Mesothelial cell of epicardium (in vitro differentiated cells): ENCODE measurements at places on chromosomes 4 and X.

GRCh38 chr4:153447175-153447905 is 18.8 kb upstream of the TMEM131L start:
- DNase-seq: no peak

DNA sequence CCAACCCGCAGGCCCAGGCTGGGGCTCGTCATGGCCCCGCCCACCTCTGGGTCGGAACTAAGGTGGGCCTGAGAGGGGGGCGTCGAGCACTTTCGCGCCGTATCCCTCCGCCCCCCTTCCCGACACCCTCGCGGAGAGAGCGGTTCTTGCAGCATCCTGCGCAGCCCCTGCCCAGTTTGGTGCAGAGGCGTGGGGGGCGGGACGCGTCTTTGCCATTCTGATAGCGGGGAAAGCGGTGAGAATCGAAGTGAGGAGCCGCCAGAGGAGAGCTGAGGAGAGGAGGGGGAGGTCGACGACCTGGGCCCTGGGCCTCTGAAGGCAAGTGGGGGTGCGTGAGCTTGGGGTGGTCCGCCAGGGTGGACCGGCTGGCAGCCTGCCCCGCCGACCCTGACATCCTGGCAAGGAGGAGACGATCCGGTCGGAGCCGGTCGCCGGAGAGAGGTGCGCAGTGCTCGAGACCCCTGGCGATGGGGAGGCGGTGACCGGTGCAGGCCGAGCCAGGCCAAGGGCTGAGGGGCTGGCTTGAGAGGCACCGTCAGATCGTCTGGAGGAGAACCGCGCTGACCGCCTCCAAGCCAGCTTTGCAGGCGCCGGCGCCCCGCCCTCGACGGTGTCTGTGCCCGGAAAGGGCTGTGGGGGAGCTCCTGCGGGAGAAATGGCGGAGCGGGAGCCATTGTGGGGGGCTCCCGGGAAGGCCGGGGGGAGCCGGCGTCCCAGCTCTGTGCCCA is 25.5 kb downstream of the GPRASP3 start:
- no peak for DNase-seq

DNA sequence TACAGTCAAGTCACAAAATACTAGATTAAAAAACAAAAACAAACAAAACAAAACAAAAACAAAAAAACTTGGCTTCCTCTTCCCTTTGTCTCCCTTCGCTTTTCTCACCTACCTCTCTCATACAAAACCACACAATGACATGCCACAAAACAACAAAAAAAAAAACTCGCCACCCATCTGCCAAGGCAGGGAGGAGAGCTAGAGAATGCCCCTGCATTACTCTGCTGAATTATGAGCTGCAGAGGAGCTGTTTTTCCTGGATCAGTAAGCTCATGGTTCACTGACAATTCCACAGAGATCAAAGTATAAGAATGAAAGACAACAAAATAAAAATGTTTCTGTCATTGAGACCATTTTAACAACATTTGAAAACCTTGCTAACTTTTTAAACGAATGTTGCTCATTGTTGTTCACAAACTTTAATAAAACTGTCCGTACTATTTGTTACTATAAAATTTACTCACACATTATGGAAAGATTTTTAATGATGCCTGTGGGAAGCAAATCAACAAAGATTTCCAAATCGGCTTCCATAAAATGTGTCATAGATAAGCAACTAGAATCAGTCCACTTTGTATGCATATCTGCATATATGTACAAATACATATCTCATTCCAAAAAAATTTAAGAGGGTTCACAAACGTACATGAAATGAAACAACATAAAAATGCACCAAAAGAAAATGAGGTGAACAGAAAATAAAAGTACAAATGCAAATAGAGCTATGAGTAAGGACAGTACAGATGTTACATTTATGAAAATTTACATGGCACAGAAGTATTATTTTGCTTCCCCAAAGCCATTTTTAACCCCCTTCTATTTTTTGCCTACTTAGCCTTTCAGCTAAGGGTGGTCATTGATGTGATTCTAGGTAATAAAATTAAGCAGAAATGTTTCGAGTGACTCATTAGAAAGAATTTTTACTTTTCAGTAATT is 252.4 kb upstream of the FAT4 start:
- DNase-seq: no peak

- DNase-seq: no peak
These were observed 1.0 kb downstream of the WFS1 start for GRCh38 chr4:6270636-6271121.

GRCh38 chr4:140296335-140297220 is 76.9 kb upstream of the SCOC start:
- no peak for DNase-seq

- DNase-seq: no peak
These were observed 56.5 kb upstream of the ACSL1 start for GRCh38 chr4:184882276-184882675.

GRCh38 chr4:109990261-109991257 is 77.9 kb downstream of the EGF start:
- no peak for DNase-seq

GRCh38 chr4:76276813-76277212 is 25.3 kb downstream of the FAM47E start:
- DNase-seq: no peak

- DNase-seq: no peak
These were observed 22.0 kb downstream of the FAM133A start for GRCh38 chrX:93695981-93696380.

- no peak for DNase-seq
These were observed 1070.4 kb upstream of the ADGRL3 start for GRCh38 chr4:60129740-60130139.

GRCh38 chr4:26325191-26325590 is 4.4 kb downstream of the RBPJ start:
- DNase-seq: no peak

GRCh38 chrX:114599305-114599704 is 15.4 kb downstream of the HTR2C start:
- no peak for DNase-seq

- DNase-seq: no peak
These were observed 141.1 kb downstream of the MAML3 start for GRCh38 chr4:140012688-140013486.

GRCh38 chrX:18075603-18076002 is 145.1 kb downstream of the BEND2 start:
- no peak for DNase-seq

GRCh38 chrX:15602761-15603160 is 2.0 kb upstream of the ACE2 start:
- no peak for DNase-seq

- no peak for DNase-seq
These were observed 66.0 kb upstream of the DDX60 start for GRCh38 chr4:168384437-168385141.

- DNase-seq: no peak
These were observed 44.0 kb upstream of the LDB2 start for GRCh38 chr4:16942491-16942890.

DNA sequence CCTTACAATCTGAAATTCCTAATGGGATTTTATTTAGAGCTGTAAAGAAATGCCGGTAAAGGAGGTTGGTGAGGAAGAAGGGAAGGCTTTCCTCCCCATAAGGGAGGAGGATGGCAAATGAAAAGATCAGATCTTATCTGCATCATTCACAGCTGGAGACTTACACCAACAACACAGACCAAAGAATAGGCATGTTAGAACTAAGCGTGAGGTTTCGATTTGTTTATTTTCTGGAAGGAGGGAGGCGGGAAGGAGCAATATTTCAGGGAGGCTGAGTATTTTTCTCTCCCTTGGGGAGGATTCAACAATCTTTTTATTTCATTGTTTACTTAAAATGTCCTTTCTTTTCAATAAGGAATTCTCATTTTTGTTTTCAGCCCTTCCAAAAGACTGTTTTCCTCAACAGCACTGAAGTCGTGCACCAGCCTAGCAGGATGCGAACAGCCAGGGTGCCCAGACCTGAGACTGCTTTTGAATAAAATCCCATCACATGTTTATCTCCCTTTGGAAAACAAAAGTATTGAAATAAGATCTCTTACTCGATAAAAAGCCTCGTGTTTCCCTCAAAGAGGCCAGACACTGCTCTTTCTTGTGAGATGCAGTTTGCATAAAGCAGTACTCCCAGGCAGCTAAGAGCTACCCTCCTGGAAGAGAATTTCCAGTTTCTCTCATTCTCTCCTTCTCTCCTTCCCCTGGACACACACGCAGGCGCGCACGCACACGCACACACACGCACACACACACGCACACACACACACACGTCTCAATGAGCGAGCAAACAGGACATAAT is 236.1 kb downstream of the MGST2 start:
- no peak for DNase-seq

- DNase-seq: no peak
These were observed 3.7 kb downstream of the IL13RA2 start for GRCh38 chrX:115013705-115014104.

DNA sequence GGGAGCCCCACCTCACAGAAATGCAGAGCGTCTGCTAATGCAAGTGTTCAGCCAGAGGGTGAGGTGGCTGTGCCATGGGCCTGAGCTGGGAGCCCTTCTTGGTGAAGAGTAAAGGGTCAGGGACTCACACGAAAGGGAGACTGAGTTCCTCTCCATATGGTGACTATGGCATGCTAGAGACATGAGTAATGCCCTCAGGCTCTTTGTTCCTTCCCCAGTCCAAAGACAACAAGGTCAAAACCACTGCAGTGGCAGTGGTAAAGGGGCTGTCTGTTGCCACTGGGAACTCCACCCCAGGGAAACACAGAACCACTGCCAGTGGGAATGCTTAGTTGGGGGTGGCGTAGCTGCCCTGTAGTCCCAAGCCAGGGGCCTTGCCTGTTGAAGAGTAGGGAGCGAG is 22.4 kb downstream of the RAB40AL start:
- no peak for DNase-seq

DNA sequence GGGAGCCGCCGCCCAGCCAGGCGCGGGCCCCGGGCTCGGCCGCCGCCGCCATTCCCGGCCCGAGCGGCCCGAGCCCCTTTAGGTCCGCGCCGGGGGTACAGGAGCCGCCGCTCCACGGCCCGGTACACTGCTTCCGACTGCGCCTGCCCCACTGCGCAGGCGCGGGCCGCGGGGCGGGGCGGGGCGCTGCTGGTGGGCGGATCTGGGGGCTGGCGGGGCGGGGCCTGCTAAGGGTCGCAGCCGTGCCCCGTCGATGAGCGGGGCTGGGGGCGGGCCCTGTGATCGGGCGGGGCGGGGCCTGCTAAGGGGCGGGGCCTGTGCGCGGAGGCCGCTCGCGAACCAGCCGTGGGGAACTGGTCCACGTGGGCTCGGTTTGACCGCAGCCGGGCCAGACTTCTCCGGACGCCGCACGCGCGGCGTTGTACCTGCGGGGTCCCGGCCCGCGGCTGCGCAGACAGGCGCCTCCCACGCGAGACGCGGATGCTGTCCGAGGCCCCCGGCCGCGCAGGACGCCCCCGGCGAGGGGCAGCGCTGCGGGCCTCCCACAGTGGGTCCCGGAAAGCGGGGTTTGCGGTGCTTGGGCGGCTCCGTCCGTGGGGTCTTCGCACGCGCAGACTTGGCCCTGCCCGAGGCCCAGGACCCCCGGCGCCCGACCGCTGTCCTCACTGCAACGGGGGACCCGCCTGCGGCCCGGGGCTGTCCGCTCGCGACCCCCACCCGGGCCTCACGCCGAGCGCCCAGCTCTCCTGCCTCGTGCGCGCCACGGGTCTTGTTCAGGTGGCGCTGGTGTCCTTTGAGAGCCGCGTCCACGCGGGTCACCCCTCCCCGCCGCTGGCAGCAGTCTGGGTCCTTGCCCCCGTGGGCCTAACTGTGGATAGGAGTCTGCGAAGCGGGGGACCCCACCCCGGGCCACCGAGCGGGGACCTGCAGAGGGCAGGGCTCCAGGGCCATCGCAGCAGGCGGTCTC is at the start of gene DGKQ:
Gene DGKQ (minus strand): TSS at position 139 of the 967 bp plus-strand sequence. CDS start 87 bp downstream, at position 52.
- peak; percentile 73 for DNase-seq

GRCh38 chrX:55340896-55341433 is 76.2 kb upstream of the PAGE3 start:
- DNase-seq: no peak

DNA sequence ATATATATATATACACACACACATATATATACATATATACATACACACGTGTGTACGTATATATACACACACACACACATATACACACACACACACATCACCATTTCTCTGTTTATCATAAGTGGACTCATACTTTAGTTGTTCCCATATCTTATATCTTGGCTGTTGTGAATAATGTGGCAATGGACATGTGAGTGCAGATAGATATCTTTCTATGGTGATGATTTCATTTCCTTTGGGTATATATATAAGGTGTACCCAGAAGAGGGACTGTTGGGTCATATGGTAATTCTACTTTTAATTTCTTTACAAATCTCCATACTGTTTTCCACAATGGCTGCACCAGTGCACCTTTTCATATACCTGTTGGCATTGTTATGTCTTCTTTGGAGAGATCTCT is 105.9 kb downstream of the LARP1B start:
- no peak for DNase-seq
